ENCODE measurements at places on chromosomes 7 and 10. TPM values are rescaled to one million over a fixed set of nuclear protein-coding genes. Genes with fewer than 3 reads are reported as not detected.

The EPO gene
- polyA plus RNA-seq = not detected

The LRIT1 gene
- polyA plus RNA-seq = not detected

The FAM180A gene
- not detected for polyA plus RNA-seq

The AOAH gene
- polyA plus RNA-seq = 0.32 TPM

The MUC12 gene
- polyA plus RNA-seq = 4.5 TPM

The CASP7 gene
- 19.5 TPM for polyA plus RNA-seq

The SAP25 gene
- polyA plus RNA-seq = 1.1 TPM

The FXYD4 gene
- polyA plus RNA-seq = not detected

- DNase-seq = no peak
These were observed 15.3 kb downstream of the HNRNPA2B1 start for GRCh38 chr7:26185131-26185843.

- no peak for DNase-seq
These were observed 455.4 kb upstream of the C7orf33 start for GRCh38 chr7:148135116-148135515.

DNA sequence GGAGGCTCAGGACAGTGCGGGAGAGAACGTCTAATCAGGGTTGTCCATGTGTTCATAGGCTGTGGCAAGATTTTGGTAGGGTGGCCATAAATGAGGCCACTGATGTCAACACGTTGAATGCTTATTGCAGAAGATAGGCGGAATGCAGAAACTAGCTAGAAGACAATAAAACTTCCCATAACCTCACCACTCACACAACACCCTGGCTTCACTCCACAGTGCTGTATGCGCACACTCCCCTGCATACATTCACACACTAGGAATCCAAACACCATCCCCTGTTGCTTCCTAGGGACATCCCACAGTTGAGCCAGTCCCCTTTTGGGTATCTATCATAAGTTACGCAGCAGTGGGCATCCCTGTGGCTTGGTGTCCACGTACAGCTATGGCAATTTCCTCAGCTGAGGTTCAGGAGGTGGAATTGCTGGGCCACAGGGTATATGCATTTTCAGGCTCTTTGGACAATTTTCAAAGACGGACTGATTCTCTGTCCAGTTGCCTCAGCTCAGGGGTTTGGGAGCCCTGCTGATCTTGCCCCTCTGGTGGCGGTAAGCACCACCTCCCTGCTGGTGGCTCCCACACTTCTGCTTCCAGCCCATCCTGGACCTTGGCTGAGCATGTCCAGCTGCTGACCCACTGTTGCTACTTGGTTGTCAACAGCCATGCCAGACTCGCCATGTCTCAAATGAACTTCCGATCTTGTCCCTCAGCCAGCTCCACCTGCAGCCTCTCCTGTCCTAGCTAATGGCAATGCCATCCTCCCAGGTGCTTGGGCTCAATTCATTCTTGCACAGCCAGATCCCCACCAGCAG lies 36.4 kb downstream of the CDH23 start:
- no peak for DNase-seq

GRCh38 chr10:10794046-10794445 lies 223.6 kb upstream of the CELF2 start:
- no peak for DNase-seq

DNA sequence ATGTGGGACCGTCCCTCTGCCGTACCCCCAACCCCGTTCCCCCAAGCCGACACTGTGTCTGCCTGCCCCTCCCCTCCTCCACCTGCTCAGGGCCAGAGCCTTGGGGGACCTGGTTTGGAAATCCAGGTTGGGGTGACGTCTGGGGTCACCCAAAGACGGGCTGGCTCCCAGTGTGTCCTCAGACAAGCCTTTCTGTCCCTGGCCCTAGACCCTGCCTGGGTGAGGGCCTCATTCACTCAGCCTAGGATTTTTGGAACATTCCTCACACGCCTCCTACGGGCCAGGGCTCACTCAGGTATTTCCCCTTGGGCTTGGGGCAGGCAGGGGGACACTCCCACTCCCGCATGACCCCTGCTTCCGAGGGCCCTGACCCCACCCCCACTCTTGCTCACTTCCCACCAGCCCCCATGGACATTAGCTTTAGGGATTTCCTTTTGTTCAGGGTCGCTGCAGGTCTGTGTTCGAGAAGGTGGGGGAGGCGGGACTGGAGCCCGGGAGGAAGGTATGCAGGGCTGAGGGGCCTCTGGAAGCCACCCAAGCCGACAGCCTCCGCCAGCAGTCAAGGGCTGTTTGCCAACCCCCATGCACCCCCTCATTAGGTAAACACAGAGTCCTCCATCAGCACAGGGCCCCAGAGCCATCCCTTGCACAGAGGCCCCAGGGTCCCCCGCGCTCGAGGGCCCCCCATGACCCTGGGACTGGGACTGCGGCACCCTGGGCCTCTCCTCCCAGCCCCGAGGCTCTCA lies 35.1 kb downstream of the PDGFA start:
- no peak for DNase-seq

GRCh38 chr10:110502851-110503301 lies 5.2 kb downstream of the DUSP5 start:
- DNase-seq = peak; percentile 93

DNA sequence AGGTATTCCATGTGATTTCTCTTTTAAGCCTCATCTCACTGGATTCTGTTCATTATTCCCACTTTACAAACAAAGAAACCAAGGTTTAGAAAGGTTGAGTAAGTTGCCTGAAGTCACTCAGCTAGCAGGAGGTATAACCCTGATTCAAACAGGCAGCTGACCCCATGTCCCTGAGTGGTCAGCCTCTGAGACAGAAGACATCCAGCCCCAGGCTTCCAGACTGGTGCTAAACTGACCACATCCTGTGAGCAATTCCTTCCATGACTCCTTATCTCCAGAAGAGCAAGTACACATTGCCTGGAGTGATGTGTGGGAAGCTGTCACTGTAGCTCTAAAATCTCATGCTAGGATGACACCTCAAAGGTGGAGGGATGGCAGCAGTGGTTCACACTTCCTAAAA lies 3.7 kb downstream of the PLPP4 start:
- no peak for DNase-seq

GRCh38 chr7:30992414-30992813 lies 28.7 kb downstream of the GHRHR start:
- no peak for DNase-seq

- peak; percentile 96 for DNase-seq
These were observed 9.8 kb downstream of the AGBL3 start for GRCh38 chr7:134996097-134996550.

DNA sequence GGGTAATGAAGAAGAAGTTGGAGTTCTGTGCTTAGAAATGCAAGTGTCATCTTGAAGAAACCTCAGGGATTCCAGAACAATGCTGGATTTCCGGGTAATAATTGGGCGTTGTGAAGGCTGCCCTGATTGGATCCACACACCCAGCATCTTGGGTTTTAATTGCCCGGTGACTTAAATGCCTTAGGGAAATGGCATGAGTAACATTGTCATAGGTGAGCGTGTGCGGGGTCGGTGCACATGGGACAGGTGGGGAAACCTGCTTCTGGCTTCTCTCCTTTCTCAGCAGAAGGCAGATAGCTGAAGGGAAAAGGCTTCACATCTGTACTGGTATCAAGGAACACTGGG lies 15.2 kb upstream of the CAMK1D start:
- no peak for DNase-seq

DNA sequence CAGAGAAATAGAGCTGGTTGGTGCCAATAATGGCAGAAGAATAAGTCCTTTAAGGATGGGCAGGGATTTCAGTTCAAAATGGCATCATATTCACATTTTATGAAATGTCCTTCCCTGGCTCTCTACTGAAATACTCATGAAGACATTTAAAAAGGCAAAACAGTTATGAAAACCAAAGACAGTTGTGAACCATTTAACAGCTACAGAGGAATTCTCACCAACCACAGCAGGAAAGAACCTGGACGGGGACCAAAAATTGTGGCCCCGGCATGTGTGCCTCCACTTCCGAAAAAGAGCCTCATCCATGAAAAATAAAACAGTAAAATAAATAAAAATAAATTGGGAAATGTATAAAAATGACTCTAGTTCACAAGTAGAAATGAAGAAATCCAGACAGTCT lies 539.5 kb downstream of the SUGCT start:
- DNase-seq = no peak

DNA sequence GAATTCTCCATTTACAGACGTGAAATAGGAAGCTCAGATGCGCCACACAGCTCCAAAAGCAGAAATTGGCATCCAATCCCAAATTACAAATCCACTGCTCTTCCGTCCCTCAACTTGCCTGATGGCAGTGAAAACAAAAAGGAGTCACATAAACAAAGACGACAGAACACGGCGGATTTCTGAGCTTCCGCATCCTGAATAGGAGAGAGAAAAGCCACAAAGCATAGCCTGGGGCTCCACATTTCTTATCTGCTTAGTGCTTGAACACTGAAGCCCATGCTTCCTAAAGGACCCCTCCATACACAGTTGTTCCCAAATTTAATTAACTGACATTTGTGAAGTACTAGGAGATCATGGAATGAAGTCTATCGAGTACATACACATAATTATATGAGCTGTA lies 32.6 kb downstream of the BEND7 start:
- no peak for DNase-seq

GRCh38 chr10:118449521-118449920 lies 107.4 kb upstream of the FAM204A start:
- DNase-seq = no peak

- peak; percentile 78 for DNase-seq
These were observed 76.5 kb downstream of the AUTS2 start for GRCh38 chr7:69674701-69675182.

DNA sequence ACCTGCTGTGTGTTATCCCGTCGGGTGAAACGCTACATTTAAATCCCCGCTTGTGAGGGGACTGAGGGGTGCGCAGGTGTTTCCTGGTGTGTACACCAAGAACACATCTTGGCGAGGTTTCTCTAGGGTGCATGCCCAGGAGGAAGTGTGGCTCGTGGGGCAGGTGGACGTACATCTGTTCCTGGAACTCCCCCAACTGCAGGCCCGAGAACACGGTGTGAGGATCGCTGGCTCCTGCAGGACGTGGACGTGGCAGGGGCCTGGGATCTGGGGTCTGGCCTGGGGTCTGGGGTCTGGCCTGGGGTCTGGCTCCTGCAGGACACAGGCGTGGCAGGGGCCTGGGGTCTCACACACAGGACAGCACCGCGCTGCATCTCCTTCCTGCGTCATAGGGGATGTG lies 10.1 kb downstream of the KNDC1 start:
- no peak for DNase-seq

- no peak for DNase-seq
These were observed 75.5 kb upstream of the PPP2R2D start for GRCh38 chr10:131825150-131825848.

DNA sequence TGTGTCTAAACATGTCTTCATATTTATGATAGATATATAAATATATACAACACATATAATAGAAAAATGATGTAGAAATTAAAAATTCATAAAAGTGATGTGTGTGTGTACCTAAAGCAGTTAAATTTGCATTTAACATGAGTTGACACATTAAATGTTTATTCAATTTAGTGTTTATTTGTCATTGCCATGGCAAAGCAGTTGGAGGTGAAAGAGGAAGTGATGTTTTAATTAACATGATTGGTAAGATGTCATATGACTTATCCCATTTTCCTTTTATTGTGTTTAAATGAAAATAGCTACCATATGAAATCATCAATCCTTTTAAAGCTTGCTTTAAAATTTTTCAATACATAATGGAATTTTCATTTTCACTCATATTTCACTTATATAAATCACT lies 452.6 kb downstream of the SUGCT start:
- no peak for DNase-seq

DNA sequence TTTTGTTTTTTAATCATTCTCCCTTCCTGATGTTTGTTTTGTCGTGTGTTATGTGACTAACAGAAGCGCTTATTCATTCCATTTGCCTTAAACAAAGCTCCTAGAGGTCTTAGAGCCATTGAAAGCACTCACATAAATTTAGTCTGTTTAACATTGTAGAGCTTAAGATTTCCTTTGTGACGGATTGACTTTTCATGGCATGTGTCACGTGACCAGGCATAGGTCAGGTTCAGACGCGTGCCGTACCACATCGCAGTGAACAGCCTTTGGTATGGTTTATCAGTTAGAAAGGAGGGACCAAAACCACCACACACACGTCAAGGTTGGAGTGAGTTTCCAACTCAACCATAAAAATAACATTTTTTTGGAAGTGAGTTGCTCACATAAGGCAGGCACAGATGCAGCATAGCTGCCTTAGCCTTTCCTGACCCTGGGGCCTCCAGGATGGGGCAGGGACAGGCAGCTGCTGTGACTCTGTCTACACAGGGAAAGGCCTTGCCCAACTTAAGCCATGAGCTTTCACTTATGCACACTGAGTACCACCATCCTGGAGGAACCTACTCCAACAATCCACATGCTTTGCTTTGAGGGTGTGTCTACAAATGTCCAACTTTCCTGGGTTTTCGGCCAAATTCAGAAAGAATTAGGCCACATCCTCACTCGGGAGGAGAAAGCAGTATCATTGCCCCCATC lies 55.5 kb downstream of the WDFY4 start:
- DNase-seq = no peak

DNA sequence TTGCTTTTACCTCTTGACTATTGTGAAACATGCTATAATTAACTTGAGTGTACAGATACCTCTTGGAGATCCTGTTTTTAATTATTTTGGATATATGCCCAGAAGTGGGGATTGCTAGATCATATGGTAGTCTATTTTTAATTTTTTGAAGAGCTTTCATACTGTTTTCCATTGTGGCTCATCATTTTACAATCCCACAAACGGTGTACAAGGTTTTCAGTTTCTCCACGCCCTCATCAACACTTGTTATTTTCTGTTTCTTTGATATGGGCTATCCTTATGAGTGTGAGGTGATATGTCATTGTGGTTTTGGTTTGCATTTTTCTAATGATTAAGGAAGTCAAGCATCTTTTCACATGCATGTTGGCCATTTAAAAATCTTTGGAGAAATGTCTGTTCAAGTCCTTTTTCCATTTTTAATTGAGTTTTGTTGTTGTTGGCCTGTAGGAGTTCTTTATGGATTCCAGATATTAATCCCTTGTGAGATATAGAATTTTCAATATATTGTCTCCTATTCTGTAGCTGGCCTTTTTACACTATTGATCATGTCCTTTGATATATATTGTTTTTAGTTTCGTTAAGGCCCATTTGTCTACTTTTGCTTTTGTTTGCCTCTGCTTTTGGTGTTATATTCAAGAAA lies 7.5 kb downstream of the AGK start:
- peak; percentile 69 for DNase-seq

DNA sequence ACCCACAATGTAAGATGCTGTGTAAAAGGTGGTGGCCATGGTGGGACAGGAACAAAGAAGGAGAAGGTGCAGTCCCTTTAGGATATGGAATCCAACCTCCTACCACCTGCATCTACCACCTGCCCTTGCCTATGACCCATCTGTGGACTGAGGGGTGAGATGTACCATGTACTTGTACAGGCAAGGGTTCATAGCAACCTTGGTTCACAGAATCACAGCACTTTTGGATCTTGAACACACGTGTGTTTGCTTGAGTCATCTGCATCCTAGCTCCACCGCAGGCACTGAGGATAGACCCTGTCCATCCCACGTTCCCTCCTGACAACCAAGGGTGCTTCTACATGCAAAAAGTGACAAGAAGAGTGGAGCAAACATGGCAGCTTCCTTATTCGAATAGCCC lies 162.3 kb downstream of the GFRA1 start:
- DNase-seq = no peak

- no peak for DNase-seq
These were observed 91.1 kb upstream of the ARHGAP21 start for GRCh38 chr10:24814568-24815313.
